ENCODE measurements at places on chromosomes 4 and X.

DNA sequence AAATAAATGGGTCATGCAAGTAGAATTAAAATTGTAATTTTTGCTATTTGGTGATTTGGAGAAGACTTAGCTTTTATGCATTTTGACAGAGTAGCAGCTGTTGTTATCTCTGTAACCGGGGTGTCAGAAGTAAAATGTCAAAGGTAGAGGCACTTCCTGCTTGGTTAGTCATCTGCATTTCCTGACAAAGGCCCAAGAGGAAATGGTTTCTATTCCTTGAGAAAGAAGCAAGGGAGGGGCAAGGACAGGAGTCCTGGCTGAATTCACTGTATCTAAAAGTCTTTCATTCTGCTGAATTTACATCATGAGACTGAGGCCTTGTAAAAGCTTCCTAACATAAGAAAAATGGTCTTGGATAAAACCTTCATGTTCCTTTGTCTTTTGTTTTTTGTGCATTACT, 550.9 kb upstream of the BOD1L1 start:
- no peak for DNase-seq

GRCh38 chr4:88706574-88706973, 8.9 kb upstream of the NAP1L5 start:
- DNase-seq = peak; percentile 55

DNA sequence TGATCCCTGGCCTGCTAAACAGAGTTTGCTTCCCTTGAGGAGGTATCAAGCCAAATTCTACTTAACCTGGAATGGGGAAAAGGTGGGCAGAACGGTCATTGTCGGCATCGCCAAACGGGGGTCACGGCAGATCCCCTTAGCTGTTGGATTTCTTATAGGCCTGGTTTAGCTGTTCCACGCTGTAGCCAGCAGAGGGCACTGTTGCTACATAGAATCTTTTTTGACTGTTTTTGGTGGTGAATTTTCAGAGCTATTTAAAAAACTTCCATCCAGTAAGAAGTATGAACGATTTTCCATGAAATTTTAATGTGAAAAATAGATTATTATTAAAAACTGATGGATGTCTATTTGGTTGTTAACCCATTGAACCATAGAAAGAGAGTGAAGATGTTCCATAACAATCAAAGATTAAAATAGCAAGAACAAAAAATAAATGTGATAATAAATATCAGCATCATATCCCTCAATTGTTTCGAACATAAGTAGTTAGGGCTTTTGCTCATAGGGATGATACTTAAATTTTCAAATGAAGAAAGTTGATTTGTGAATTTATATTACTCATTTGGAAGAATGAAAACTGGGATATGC, 56.6 kb downstream of the LINC00632 start:
- peak; percentile 56 for DNase-seq

GRCh38 chr4:109690690-109691410, 12.4 kb downstream of the CASP6 start:
- DNase-seq = no peak

- DNase-seq = no peak
These were observed 1.3 kb downstream of the ERAS start for GRCh38 chrX:48827654-48827968.

DNA sequence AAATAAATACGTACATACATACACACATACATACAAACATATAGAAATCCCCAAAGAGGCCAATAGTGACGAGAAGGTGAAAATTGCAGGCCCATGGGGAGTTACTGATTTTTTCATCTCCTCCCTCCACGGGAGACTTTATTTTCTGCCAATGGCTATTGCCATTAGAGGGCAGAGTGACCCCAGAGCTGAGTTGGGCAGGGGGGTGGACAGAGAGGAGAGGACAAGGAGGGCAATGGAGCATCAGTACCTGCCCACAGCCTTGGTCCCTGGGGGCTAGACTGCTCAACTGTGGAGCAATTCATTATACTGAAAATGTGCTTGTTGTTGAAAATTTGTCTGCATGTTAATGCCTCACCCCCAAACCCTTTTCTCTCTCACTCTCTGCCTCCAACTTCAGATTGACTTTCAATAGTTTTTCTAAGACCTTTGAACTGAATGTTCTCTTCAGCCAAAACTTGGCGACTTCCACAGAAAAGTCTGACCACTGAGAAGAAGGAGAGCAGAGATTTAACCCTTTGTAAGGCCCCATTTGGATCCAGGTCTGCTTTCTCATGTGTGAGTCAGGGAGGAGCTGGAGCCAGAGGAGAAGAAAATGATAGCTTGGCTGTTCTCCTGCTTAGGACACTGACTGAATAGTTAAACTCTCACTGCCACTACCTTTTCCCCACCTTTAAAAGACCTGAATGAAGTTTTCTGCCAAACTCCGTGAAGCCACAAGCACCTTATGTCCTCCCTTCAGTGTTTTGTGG, 180.7 kb downstream of the AR start:
- peak; percentile 4 for DNase-seq

Measured in astrocyte of the cerebellum (primary cell).